NCI-H187 (cell line): ENCODE measurements at places on chromosomes 4 and X.

DNA sequence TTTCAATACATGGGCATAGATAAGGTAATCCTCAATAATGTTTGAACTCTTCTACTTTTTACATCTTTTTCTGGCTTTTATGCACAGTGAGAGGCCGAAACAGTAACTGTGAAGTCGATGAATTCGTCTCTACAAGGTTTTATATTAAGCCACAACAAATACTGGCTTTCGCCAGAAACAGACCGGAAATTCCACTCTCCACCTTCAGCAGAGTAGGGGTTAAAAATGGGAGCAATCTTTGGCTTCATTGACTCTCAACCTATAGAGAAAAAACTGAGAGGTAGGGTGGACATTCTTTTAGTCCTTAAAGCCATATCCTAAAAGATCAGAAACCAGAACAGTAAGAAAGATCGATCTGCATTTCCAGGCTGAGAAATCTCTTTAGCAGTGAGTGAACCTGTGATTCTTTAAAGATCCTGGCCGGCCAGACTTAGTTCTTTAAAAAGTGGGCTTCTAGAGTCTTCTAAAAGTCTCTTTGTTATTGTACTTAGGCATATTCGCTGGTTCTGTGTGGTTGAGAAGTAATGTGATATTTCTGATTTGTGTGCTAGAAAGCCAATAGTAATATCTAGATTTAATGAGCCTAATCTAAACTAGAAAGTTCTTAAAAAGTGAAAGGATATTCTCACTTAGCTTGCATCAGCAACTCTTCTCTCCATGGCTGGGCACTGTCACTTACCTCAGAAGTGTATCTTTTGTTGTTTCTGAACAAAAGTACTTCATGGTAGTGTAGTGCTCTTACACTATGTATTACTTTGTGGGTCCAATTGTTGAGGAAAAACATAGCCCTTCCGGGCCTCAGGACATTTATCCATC is 2.0 kb downstream of the HSPA4L start:
- DNase-seq = no peak

GRCh38 chr4:55517526-55518229 is 29.0 kb downstream of the CLOCK start:
- no peak for DNase-seq

DNA sequence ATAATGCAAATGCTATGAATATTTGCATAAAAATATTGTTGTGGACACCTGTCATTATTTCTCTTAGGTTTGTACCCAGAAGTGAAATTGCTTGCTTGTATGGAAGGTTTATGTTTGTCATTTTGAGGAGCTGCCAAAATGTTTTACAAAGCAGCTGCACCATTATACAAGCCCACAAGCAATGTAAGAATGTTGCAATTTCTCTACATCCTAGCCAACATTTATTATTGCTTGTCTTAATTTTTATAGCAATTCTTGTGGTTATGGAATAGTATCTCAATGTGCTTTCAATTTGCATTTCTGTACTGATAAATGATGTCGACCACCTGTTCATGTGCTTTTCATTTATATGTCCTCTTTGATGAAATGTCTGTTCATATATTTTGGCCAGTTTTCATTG is 18.7 kb upstream of the RBMX start:
- no peak for DNase-seq

DNA sequence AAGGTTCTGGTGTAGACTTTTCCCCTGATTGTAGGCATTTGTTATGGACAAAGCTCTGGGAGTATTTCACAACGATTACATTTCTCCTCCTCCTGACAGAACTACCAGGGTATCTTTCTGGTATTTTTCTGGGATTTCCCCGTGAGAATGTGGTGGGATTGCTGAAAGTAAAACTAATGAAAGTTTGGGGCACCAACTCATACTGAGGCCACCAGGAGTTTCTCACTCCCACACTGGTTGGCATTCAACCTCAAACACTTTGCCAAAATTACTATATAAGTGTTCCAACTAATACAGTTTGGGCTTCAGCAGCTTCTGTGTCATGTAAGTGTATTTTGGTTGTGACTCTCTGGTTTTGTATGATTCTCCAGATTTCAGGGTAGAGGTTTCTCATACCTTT is 855.1 kb downstream of the GLUD2 start:
- DNase-seq = no peak

DNA sequence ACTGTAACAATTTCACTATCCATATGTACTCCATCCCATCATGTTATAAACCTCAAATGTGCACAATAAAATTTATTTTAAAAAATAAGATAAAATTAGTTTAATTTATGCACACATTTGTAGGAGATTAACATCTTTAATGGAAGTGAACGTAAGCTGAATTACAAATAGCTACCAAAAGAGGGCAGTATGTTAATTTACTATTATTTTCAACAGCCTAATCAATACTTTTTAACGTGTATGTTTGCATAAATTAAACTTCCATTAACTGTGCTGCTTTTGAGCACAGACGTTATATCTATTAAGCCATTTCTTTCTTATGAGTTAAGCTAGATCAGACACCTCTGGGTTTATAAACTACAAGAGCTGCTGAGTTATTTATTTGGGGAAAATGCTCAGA is 56.5 kb upstream of the PHKA2 start:
- no peak for DNase-seq

DNA sequence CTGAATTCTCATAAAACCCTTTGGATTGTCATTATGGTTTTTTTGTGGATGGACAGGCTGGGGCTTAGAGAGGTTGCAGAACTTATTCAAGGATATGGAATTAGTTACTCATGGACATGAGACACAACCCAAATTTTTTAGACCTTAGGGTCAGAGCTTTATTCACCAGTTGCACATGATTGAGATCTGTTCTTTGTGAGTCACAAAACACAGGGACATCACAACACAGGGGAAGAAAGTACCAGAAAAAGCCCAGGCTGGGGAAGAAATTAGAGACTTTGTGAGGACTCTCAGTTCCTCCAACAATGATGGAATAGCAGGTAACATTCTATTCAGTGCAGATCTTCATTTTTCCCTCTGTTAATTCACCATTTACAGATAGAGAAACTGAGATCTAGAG is 602.4 kb upstream of the CPEB2 start:
- DNase-seq = no peak

DNA sequence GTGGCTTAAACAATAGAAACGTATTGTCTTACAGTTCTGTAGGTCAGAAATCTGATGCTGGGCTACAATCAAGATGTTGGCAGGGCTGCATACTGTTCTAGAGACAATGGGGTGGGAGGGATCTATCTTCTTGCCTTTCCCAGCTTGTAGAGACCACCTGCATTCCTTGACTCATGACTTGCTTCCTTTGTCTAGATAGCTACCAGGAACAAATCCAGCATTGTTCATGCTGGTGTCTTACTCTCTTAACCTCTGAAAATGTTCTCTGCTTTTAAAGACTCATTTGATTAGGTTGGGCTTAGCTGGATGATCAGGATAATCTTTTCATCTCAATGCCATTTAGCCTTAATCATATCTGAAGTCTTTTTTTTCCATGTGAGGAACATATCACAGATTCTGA is 169.0 kb downstream of the ZNF330 start:
- no peak for DNase-seq

DNA sequence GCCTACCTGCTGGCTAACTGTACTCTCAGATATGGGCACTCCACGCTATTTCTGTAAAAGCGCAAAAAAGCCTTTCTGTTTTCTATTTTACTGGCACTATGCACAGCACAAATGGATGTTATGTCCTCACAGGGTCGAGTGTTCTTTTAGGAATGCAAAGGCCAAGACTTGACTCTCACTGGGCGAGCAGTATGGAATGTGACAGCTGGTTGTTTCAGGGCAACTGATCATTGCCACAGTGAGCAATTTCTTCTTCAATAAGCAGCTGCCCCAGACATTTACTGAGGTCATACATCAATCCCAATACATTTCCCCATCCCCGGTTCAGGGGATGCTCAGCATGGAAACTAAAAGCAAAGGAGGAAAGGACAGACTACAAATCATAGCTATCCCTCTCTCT is 58.2 kb downstream of the PDE5A start:
- DNase-seq = no peak

DNA sequence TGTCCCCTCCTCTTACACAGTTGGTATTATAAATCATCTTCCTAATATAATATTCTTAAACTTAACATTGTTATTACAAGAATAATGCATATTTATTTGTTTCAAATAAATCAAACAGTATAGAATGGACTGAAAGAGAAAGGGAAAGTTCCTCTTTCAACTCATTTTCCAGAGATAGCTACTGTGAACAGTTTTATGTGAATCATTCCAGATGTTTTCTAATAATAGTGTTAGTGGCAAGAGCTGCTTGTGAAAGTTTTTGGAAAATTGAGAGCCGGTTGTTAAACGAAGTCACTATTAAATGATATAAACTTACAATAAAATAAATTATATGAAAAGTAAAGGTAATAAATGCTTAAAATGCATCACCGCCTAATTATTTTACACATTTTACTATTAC is 14.6 kb downstream of the TMSB4X start:
- DNase-seq = no peak

- DNase-seq = no peak
Observed at GRCh38 chrX:40300286-40300890, 202.6 kb upstream of the BCOR start.

DNA sequence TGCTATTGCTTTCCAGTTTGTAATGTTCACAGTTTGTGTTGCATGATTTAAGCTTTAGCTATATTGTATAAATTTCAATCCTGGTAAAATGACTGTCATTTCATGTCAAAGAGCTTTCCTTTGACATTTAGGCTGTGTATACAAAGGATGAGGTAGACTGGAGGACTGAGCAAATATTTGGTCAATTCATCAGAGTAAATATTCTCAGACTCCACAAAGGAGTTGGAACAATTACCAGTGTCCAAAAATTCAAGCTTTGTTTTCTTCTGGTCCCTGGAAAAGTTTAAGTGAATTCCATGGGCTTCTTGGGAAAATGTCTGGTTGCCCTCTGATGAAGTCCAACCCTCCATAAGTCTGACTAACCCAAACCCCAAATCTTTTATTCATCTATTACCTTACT is 682.4 kb downstream of the DACH2 start:
- no peak for DNase-seq

GRCh38 chrX:120794525-120794975 is 81.1 kb downstream of the CT47B1 start:
- DNase-seq = no peak

- DNase-seq = no peak
Observed at GRCh38 chr4:158622251-158622650, 49.4 kb downstream of the C4orf46 start.

DNA sequence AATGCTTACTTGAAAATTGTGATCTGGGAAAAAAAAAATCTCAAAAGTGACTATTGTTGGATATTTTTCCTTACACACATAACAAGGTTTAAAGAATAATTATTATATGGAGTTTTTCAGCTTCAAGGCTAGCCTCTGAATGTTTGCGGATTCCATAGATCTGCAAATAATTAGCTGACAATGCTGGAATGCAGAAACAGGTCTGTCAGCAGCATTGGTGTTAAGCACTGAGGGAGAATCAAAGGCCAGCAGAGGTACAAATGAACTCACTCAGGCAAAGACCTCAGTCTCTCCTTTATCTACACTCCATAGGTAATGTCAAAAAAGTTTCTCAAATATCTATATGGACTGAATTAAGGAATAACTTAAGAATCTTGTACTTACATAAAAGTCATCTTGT is 35.1 kb downstream of the SMIM31 start:
- DNase-seq = no peak

DNA sequence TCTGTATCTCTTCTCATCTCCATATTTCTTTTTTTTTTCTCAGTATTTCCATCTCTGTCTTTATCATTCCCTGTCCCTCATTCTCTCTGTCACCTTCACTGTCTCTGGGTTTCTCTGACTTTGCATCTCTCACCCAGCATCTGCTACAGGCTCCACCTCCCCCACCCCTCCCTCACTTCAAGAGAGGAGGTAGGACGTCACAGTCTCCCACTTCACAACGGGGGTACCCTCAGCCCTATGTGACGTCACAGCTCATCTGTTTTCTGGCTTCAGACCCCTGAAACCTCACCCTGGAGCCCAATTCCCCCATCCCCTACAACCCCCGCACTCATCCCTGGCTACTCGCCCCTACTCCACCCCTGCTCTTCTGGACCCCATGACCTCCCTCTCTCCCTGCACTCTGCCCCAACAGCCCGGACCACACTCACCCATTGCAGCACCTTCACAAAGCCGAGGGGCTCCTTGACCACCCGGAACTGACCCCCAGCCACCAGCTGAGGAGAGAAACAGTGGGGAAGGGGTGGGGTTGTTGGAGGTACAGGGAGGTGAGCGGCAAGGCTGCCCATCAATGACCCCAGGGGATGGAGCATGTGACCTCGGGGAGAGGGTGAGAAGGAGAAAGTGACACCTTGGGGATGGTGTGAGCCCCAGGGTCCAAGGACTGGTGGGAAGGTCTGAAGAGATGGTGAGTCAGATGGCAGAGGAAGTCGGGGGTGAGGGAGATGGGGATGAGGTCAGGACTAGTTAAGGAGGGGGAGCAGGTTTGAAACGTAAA is 1.3 kb downstream of the SYP start:
- no peak for DNase-seq

GRCh38 chr4:113371111-113371510 is 321.7 kb downstream of the ANK2 start:
- no peak for DNase-seq

- no peak for DNase-seq
Observed at GRCh38 chr4:52507774-52508173, 151.3 kb downstream of the USP46 start.

GRCh38 chrX:97563531-97564133 is 679.9 kb downstream of the RPA4 start:
- DNase-seq = no peak
